Transverse colon (tissue), 4 donors: ENCODE measurements at places on chromosomes 12 and 14. TPM values are rescaled to one million over a fixed set of nuclear protein-coding genes. Genes with fewer than 3 reads are reported as not detected.

Gene TDRD9
- total RNA-seq, result not detected

Gene PIWIL1
- total RNA-seq, result 0.55 TPM

Gene GYS2
- total RNA-seq, result not detected

Gene SMOC1
- total RNA-seq, result not detected

Gene IL31
- total RNA-seq, result not detected

Gene ADAM21
- not detected for total RNA-seq

Gene GALNT8
- total RNA-seq, result 20.9 TPM

Gene EPYC
- total RNA-seq, result not detected

Gene TESPA1
- 6.2 TPM for total RNA-seq

Gene SLC4A8
- 1.1 TPM for total RNA-seq

Gene RAPGEF3
- total RNA-seq, result 8.1 TPM

Gene OLR1
- not detected for total RNA-seq

Gene SYT10
- not detected for total RNA-seq

Gene SYT1
- total RNA-seq, result 1.9 TPM

Gene CD9
- total RNA-seq, result 656 TPM

Gene AKAP3
- total RNA-seq, result 1.8 TPM

Gene NDRG2
- 234 TPM for total RNA-seq

Gene RHOF
- 251 TPM for total RNA-seq

Gene SCN8A
- 6.8 TPM for total RNA-seq

Gene INSM2
- total RNA-seq, result not detected

Gene BDKRB1
- total RNA-seq, result 1.6 TPM

Gene MYL2
- total RNA-seq, result not detected

Gene MYH6
- total RNA-seq, result not detected

Gene LBHD2
- not detected for total RNA-seq

Gene CMAS
- total RNA-seq, result 91.3 TPM

Gene BICDL1
- total RNA-seq, result 5.4 TPM

Gene CD163L1
- total RNA-seq, result 6.4 TPM

Gene TGM1
- total RNA-seq, result not detected

Gene PTPN6
- total RNA-seq, result 21.7 TPM
